ENCODE measurements at places on chromosomes 2 and 18.
A peak's percentile ranks its signal among the peaks of the same experiment; 100 is the strongest.

DNA sequence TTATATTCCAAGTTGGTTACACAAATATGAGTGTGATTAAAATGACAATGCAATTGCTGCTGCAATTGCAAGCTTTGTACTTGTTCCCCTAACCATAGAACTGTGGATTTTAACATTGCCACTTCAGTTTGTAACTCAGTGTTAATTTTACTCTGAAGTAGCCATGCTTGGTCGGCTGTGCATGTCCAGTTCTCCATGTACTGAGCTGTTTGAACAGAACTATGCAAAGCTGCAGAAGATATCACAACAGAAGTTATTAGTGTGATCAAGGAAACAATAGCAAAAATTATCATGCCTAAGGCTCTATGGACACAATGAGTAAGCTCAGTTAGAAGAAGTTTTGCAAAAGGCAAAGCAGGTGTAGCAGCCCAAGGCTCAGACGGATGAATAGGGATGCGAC lies 45.3 kb downstream of the CXCR4 start:
- DNase-seq = no peak

- no peak for DNase-seq
These were observed 59.9 kb upstream of the TGFA start for GRCh38 chr2:70613521-70613920.

DNA sequence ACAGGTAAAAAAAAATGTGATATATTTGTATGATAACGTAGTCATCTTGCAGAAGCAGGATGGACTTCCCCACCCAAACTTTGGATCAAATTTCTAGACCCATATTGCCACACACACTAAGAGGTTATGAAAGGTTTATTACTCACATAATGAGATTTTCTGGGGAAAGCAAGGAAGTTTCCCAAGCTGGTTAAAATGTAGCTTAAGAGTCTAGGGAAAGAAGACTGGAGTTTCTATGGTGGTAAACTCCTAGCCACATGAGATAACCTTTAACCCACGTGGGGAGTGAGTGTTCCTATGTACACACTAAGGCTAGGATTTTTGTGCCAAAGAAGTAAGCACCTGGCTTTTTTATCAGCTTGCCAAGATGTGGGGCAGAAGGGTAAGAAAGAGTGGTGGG lies 335.7 kb upstream of the UBE2E3 start:
- no peak for DNase-seq

DNA sequence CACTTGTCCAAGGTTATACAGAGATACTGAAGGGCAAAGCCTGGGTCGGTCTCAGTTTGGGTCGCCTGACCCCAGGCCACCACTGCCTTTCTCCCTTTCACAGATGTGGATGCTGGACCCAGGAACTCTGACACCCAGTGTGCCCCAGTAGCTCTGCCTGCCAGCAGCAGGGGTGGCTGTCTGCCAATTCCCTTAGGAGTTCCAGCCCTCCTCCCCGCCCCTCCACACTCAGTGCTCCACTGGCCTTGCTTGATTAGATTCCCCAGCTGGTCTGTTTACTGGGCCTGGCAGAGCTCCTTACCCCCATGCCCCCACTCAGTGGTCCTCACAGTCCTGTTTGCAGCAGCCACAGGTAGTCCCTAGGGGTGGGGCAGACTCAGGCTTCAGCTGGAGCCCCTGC lies 75.5 kb downstream of the NPAS2 start:
- no peak for DNase-seq

DNA sequence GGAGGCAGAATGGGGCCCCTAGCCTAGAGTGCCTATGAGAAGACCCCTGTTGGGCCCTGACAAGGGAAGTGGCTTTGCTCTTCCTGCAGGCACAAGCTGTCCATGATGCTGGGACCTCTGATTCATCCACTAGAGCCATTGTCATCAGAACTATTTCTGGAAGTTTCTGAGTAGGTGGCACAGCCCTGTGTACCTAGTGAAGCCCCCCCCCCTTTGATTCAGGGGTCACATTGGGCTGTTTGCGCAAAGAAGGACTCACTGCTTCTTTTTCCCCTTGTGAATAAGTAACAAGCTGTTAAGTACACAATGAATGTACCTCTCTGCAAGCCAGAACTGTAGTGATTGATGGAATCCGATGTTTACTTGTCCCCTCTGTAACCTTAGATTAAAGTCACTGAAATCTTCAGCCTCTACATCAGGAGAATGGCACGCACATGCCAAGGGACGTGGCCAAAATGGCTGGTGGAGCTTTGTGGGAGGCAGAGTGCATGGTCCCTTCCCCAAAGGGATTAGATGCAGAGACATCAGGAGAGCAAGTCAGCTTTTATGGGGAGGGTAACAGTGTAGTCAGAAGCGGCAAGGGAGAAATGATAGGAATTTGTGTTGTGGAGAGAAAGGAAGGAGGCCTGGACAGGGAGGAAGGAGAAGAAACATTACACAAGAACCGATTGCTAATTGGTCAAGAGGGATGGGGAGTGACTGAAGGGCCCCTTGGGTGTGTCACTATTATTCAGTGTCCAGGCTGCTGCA lies 267.6 kb upstream of the RAB12 start:
- DNase-seq = no peak

DNA sequence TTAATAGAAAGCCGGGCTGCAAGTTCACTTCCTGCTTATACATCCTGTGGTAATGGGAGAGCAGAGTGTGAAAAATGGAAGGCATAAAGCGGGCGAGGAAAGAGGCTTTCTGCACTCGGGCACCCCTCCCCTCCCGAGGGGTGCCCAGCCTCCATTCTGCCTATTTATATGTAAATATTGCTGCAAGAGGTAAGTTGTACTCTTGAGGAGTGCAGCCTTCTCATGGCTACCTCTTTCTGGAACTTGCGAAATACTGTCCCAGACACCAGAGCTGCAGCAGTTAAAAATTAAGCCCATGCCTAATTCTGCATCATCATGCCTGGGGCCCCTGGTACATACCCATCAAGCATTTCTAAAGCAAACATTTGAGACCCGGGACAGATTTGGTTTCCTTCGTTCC lies 156.0 kb downstream of the GBX2 start:
- DNase-seq = no peak

DNA sequence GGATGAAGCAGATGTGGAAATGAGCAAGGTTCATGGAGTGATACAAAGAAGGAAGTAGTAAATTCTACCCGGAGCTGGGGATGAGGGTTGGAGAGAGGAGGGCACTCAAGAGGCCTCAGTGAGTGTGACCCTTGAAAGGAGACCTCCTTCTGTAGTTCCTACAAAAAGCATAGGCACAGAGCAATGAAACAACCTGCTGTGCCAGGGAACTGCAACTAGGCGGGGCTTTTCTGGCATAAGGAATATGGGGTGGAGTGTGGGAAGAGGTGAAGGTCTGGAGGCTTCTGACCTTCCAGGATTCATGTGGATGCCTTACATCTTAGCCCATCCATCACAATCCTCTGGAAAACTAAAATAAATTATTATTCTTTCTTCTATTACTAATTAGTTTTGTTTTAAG lies 25.5 kb upstream of the PGAP1 start:
- no peak for DNase-seq

GRCh38 chr18:8314124-8314523 lies 295.1 kb upstream of the RAB12 start:
- no peak for DNase-seq

DNA sequence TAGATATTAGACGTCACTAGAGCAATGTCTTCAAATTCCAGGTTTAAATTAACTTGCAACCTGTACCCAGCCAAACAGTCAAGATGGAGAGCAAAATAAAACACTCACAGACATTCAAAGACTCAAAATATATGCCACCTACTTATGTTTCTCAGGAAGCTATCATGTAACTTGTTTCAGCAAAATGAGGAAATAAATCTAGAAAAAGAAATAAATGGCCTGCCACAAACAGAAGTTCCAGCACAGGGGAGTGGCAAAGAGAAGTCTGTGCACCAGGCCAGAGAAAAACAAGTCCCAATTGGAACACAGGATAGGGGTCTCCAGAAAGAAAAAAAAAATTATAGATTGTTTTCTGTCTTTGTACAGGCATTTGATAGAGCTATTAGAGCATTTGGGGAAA lies 96.7 kb downstream of the LRP2 start:
- no peak for DNase-seq

DNA sequence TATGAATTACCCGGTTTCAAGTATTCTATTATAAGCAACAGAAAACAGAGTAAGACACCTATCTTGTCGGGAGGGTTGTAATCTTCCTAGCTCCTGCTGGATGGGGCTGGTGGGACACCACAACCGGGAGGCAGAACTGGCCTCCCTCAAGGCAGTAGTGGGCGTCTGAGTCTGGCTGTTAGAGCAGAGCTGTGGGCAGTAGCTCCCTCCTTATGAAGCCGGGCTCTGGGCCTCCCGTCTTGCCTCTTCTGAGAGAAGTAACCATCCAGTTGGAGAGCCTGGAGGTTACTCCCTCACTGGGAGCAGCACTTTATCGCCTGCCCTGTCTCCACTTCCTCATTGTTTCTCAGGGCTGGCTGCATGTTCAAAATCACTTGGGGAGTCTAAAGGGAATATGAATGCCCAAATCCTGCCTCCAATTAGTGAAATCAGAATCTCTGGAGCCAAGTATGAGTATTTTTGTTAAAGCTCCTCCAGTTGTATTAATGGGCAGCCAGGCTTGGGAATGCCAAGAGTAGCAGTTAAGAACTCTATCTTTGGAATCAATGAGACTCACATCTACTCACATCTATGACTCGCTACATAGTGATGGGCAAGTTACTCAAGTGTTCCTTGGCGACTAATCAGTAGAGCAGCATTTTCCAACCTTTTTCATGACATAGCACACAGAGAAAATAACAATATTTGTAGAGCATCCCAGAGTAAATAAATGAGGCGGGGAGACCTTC lies 27.3 kb upstream of the NRP2 start:
- DNase-seq = no peak

DNA sequence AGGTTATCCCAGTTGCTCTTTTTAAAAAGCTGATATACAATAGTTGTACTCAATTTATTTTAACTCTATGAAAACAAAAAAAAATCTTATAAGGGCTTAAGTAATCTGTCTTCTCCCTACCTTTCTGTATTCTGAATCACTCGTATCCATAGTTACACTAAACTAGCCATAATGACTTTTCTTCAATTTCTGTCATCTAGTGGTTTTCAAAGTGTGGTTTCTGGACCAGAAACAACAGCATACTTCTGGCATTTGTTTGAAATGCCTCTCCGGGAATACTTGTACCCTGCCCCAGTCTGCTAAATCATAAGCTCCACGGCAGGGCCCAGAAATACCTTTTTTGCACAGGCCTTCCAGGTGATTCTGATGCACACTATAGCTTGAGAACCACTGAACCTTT lies 253.6 kb downstream of the LRRTM4 start:
- DNase-seq = no peak

DNA sequence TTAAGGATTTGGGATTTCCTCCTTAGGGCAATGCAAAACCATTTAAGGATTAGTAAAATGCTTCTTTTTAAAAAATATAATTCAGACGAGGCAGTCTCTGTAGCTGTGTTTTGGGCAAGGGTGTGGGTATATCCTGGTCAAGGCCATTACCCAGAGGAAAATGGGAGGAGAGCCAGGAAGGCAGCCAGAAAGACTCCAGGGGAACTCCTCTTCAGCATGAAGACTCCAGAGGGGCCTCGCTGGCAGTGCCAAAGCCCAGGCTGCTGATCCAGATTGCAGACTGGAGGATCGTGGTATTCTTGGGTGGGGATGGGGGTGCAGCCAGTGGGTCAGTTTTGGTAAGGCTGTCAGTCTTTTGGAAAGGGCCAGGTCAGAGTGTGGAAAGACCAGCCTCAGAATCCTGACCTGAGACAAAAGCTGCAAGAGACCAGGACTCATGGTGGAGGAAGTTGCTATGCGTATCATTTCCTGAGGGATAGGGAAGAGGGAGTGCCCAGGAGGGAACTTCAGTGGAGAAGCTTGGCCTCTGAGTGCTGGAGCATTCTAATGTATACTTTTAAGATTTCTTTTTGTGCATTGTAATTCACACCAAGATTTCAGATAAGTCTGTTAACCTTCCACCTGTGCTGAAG lies 20.9 kb upstream of the RAB11FIP5 start:
- no peak for DNase-seq

DNA sequence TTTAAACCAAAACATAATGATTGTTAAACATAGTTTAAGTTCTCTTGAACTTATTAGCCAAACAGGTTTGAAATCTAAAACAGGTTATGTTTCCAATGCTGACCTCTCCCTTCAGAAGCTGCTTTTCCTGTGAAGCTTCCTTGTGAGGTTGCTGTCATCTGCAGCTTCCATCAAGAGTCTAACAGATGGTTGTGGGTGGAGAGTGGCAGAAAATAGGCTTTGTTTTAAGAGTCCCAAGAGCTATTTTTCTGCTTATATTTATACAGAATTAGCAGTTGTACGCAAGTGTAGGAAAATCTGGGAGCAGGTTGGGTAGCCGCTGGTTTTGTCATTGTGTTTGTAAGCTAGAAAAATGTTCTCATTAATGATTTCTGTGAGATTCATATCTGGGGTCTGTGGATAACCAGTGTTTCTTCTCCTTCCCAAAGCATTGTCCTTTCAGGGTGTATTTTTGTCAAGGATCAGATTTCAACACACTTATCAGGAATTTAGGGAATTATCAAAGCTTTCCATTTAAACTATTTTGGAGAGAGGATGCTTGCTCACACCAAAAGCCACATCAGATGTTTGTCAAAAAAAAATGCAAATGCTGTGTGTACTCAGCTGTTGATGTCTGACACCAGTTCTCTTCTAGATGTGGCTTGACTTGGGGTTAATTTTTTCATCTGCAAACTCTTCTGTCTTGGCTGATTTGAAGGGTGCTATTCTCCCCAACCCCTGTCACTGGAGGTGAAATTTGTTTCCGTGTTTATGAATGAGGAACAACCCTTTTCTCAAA lies 78.1 kb upstream of the KIF5C start:
- no peak for DNase-seq

DNA sequence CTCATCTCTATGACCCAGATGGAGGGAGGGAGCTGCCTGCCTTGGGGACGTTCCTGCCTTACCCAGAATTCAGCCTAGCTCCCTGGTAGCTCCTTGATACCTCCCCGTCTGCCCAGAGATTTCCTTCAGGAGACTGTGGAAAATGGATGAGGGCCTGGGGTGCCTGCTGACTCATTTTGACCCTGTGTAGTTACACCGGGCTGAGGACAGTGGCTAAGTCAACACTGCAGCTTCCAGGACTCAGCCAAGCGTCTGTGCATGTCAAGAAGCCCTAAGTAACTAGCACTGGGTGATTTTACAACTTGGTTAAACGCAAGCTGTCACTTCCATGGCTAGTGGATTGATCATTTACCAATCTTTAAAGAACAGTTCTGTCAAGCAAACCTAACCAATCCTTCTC lies 23.3 kb upstream of the EPAS1 start:
- no peak for DNase-seq

DNA sequence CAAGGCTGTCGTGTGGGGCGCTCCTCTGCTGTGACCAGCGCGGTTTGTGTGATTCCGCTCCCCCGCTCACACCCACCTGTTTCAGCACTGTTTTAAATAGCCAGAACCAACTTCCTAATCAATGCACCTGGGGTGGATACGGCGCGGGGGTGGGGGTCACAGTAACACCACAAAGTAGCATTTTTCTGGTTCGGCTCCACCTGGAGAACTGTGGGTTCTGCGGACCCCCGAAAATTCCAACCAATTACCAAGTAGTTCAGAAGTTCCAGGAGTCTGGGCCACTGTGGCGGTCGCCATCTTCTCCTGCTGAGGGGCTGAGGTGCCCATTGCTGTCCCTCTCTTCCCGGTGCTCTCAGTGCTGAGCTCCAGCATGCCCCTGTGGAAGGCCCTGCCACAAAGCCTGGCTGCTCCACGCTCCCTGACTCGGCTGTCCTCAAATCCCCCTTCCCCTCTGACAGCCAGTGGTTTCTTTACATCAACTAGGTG lies 79.4 kb downstream of the GFPT1 start:
- peak; percentile 44 for DNase-seq
